AG09319 (cell line): ENCODE measurements at places on chromosomes 5 and 9.

DNA sequence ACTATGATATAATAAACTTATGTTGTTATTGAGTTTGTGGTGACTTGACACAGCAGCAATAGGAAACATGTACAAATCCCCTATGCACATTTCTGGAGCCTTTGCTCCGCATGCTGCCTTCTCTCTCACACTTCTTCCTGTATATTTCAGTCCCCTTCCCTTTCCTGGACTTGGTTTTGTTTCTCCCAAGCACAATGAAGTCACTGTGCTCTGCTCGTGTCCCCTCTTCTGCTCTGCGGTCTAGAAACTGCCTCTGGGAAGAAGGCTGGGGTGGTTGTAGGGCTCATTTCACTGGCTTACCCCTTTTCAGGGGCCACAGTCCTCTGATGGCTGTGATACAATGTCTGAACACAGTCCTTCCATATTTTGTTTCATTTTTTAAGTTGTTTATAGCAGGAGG lies 15.7 kb upstream of the FGD3 start:
- DNase-seq, result no peak

- DNase-seq, result no peak
These were observed 23.9 kb downstream of the B4GALT1 start for GRCh38 chr9:33143241-33143661.

DNA sequence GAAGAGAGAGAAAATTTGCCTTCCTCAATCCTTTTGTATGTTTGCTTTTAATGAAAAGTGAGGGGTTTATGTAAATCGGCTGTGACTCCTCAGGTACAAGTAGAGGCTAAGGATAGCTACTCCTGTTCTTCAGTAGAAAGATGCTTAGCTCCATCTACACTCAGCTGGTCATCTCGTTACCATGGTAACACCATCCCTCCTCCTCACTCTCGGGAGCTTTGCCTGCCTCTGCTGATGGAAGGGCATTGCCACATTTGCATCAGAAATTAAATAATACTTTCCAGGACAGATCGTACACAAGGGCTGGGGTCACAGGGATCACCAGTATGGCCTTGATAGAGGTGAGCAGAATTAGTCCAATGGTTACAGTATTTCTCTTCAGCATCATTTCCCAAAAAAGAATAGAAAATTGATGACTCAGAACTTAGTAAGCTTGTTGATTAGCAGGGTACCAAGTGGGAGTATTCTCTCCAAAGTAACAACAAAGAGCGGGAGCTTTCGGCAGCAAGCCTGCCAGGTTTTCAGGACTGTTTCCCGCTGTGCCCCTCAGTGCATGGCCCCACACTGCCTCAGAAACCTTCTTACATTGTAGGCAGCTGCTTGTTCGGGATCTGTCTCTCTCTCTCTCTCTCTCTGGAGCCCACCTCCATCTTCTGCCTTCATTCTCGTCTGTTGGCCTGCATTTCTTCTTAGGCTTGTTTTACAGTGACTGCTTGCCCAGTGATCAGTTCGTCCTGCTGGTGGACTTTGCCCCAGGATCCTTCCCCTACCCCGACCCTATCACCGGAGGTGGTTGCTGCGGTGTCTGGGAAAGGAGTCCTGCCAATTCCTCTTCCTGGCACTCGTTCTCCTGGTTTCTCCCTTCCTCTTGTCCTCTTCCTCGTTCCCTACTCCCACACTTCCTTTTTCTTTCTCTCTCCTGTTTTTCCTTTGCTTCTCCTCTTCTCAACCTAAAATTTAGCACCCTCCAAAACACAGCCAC lies 51.9 kb upstream of the SNAPC3 start:
- no peak for DNase-seq

- DNase-seq, result no peak
These were observed 1.6 kb downstream of the NPR3 start for GRCh38 chr5:32712481-32713360.

DNA sequence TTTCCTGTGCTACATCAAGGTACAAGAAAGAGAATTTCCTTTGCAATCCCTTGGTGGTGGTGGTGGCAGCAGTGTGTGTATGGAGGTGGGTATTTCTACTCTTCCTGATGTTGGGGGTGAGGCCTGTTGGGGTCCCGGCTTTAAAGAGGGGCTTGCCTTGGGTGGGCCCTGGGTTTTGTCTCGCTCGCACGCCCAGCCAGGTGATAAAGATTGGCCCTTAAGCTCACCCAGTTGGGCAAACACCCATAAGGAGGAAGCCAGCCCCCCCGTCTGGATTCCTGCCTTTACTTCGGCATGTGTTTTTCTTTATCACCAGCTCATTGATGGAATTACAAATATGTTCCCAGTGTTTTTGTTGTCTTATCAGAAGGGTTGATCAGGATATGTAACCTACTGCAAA lies 16.0 kb upstream of the SARDH start:
- no peak for DNase-seq

GRCh38 chr5:78887384-78888118 lies 97.6 kb downstream of the ARSB start:
- DNase-seq, result no peak

- DNase-seq, result no peak
These were observed 12.9 kb downstream of the HAND1 start for GRCh38 chr5:154465169-154465568.

- DNase-seq, result no peak
These were observed at the start of gene CCDC187 for GRCh38 chr9:136303825-136304416. CCDC187 (minus strand) TSS chr9:136304094; CDS start chr9:136303830, 264 bp downstream.

DNA sequence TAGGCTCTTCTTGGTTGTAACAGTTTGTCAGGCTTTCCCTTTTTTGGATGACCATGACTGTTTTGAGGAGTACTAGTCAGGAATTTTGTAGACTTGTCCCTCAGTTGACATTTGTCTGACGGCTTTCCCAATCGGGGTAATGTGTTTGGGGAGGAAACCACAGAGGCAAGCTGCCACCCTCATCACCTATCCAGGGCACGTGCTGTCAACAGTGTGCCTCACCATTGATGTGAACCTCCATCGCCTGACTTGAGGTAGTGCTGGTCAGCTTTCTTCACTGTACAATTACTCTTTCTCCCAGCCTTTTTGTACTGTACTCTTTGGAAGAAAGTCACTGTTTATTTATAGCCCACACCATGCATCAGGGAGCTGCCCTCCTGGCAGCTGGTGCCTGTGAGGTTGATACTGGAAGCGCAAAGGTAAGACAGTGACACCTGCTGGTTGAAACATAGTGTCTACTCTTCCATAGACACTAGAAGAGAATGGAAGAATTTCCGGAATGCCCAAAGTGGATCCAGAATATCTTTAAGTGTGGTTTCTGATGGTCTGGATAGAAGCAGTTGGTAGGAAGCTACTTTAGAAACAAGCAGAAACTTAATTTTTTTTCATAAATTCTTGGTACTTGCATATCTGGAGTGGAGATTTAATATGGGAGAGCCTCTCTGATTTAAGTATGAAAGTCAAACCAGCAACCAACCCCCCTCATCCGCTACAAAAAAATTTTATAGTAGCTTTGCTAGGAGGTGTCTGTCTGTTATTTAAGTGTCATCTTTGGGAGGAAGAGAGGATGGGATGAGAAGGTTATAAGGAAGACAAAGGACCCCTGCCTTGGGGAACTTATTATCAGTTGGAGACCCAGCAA lies 69.3 kb downstream of the SNX30 start:
- DNase-seq, result peak; percentile 20

DNA sequence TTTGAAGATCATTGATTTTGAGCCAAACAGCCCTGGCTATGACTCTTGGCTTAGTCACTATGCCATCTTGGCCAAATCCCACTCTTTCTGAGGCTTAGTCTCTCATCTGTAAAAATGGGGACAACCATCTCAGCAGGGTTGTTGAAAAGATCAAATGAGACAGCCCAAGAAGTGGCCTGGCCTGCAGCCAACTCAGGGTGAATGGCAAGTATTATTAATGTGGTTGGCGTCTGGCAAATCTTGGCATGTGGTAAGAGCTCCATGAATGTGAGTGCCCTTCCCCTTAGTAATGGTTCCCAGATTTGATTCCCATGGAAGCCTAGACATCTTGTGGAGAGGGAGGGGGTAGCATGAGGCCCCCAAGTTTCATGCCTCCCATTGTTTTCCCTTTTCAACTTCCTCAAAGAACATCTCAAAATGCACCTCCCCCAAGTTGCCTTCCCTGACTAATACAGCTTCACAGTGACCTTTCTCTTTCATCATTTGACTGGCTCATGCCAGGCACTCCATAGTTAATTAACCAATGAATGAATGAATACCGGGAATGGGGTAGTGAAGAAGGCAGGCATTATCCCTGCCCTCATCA lies 11.8 kb upstream of the TGFBI start:
- peak; percentile 62 for DNase-seq

- DNase-seq, result no peak
These were observed 291.6 kb upstream of the SMARCA2 start for GRCh38 chr9:1723522-1724015.

DNA sequence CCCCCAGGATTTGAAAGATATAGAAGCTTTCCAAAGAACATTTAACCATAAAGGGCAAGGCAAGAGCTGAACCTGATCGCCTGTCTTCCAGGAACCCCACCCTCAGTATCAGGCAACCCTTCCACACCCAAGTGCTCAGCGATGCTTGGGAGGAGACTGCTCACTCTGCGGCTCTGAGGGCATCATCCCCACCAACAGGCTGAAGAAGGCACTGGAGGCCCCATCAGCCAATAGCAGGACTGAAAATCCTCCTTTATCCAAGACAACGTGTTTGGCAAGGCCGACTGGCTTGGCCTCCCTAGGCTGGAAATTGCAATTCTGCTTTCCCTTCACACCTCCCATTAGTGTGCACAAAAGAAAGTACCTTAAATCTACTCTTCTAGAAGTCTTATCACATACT lies 1.4 kb upstream of the PPP2CA start:
- DNase-seq, result no peak

DNA sequence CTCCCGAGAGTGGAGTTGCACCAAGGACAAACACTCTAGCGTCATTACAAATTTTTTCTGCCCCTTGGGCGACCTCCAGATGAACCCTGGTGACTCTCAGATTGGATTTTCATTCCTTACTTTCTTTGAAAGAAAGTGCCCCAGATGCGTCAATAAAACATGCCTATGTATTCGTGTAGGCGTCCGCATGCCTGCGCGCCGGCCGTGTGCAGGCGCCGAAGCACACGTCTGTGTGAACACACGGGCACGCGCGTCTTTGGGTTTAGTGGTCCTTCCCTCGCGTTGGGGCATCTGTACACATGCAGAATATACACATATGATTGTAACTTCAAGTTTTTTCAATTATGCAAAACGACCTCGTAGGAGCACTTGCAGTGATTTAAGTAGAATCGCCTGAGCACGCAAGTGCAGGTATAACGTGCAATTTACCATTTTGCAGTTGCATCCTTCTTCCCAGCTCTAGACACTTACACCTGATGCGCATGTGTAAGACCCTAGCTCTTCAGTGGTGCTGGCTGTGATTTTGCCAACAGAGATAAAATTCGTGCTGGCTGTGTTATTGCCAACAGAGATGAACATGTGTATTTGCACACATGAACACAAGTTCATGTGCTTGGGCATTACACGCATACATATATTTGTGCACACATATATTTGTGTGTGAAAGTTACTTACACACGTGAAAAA lies 1.9 kb upstream of the LHX2 start:
- DNase-seq, result no peak

- DNase-seq, result no peak
These were observed 47.8 kb upstream of the TRIM32 start for GRCh38 chr9:116639251-116639741.

DNA sequence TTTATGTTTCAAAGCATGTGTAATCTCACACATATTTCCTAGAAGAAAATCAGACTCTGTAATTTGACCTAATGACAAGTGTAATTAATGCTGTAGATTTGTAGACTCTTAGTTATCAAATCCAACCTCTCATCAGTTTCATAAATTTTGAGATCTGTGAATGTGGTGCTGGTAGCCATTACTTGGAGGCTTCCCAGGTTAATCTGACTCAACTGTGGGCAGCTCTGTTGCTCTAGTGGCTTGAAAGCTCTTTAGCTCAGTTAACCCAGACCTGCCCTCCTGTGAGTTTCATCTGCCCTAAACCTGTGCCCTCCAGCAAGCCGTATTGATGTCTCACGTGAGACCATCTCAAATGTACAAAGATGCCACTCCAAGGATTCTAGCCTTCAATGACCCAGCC lies 323.4 kb downstream of the FBXL7 start:
- DNase-seq, result no peak

DNA sequence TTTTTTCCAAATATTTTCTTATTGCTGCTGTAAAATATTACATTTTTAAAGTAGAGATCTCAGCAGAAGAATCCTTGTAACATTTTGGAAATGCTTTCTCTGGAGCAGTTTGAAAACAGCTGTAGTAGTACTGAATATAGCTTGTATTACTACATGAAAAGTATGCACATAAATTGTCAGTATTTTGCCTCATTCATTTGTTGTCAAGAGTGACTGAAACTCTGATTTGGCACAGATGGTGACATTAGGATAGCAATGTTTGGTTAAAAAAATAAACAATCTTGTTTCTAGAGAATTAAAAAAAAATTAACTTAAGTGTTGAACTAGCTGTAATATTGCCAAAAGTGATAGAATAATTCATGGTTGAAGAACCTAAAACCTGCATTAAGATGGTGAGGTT lies 90.4 kb downstream of the NNT start:
- no peak for DNase-seq

DNA sequence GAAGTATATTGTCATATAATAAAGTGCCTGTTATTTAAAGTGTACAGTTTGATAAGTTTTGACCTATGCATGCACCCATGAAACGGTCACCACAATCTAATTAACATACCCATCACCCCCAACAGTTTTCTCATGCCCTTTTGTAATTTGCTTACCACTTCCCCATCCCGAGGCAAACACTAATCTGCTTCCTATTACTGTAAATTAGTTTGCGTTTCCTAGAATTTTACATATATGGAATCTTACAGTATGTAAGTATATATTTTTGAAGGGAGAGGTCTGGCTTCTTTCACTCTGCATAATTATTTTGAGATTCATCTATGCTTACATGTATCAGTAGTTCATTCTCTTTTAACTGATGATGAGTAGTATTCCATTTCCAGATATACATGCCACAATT lies 56.5 kb downstream of the AMBP start:
- no peak for DNase-seq

- no peak for DNase-seq
These were observed 63.7 kb upstream of the CACNA1B start for GRCh38 chr9:137813651-137814415.

DNA sequence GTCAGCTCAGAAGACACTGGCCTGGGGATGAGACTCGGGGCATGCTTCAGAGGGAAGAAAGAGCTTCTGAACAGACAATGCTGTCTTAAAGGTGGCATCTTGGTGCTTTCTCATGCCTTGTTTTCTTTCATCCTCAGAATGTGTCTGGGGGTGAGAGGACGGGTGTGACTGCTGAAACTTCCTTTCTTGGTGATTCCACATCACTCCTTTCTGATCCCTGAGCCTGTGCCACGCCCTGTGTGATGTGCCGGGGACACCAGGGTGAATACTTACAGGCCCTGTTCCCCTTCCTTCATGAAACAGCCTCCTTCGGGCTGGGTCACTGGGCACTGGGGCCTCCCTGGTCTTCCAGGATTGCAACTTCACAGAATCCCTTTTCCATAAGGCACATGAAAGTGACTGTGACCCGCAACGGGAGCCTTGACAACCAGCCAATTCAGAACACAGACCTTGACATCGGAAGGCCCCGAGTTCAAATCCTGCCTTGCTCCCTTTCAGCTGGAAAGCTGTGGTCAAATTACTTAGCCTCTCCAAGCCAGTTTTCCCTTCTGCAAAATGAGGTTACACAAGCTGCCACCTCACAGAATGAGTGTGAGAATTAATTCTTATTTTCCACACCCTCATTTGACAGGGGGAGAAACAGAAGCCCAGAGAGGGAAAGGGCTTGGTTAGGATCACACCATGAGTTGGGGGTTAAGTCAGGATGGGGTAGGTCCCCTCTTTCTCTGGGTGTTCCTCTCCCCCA lies 44.1 kb upstream of the IL17B start:
- DNase-seq, result no peak

- no peak for DNase-seq
These were observed 3.1 kb upstream of the DBH start for GRCh38 chr9:133632806-133633680.

GRCh38 chr9:117624106-117624505 lies 80.1 kb upstream of the TLR4 start:
- DNase-seq, result no peak
